ENCODE measurements at places on chromosomes 12 and 14.
A peak's percentile ranks its signal among the peaks of the same experiment; 100 is the strongest.

DNA sequence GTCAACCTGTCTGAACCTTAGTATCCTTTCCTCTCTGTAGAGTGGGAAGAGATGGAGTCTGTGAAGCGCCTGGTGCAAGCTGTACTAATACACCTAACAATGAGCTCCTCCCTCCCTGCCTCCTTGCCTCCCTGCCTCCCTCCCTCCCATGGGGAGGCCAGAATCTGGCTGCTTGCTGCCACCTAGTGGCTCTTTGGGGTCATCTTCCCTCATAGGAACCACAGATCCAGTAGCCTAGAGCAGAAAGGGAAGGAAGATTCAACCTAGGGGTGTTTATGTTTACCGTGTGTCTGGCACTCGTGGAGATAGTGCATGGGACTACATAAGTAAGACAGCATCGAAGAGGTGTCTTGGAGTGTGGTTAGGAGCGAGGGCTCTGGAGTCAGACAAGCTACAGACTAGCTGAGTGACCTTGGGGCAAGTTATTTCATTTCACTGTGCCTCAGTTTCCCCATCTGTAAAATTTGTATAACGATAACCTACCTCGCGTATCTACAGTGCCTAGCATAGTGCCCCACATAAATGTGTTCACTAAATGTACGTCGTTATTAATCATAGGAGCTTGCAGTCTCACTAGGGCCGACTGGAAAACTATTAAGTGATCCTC lies 35.5 kb upstream of the TSPAN9 start:
- peak; percentile 87 for DNase-seq

DNA sequence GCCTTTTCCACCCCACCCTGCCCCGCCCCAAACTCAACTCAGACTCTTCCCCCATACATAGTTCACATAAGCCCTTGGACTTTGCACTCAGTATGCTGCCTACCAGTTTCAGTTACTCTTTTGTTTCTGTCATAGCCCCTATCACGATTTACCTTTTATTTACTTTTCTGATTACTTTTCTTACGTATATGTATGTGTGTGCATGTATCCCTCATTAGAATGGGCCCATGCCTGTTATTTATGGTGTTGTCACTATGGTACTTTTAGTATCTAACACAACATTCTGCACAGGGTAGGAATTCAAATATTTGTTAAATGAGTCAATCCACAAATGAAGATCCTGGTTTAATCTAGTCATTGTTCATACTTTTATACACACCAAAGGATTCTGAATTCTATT lies 16.5 kb upstream of the LUM start:
- DNase-seq: no peak

- DNase-seq: no peak
Measured at GRCh38 chr12:17592472-17592871, 497.5 kb downstream of the RERGL start.

DNA sequence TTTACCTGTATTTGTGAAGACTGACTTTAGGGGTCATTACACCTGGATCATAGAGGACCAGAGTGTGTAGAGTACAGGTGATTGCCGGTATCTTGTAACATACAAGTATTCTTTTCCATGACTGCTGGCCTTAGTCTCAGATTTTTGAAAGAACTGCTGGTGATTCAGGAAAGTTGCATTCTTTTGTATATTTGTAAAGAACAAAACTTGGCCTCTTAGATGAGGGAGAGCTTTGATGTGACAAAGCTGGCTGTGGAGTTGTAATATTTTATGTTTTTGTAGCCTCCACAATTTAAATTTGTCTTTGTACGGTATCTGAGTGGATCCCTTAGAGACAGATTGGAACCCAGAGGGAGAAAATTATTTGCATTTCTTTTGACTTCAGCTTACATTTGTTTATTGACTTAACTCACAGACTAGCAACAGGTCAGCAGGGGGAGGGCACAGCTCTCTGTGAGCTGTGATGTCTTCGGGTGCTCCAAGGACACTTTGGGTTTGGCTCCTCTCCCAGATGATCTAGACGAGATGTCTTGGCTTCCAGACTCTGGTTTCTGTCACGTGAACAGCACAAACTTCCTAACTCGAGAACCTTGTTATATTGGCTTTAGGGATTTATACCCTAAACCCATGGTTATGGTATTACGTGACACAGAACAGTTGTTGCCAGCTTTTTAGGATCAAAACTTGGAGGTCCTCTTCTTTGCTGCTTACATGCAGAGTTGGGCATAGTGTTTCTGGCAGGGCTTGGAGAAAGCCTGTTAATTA lies 65.9 kb downstream of the DAAM1 start:
- no peak for DNase-seq

- no peak for DNase-seq
Measured at GRCh38 chr14:105773584-105773983, 247.2 kb downstream of the TMEM121 start.

GRCh38 chr14:91872011-91872501 lies 4.7 kb upstream of the TC2N start:
- peak; percentile 57 for DNase-seq

GRCh38 chr12:28799348-28799747 lies 349.7 kb upstream of the FAR2 start:
- no peak for DNase-seq

GRCh38 chr12:30567082-30567481 lies 128.6 kb downstream of the IPO8 start:
- DNase-seq: no peak

Measured in GM10248 (cell line).